ENCODE measurements at places on chromosomes 3 and 15. TPM values are rescaled to one million over a fixed set of nuclear protein-coding genes. Genes with fewer than 3 reads are reported as not detected.

The INSYN1 gene
- not detected for polyA plus RNA-seq

The UBAP1L gene
- polyA plus RNA-seq: 0.26 TPM

The SLC22A13 gene
- polyA plus RNA-seq: not detected

The C3orf33 gene
- polyA plus RNA-seq: 2.2 TPM

The SPESP1 gene
- 1.9 TPM for polyA plus RNA-seq

The DLL4 gene
- polyA plus RNA-seq: not detected

The AHSG gene
- not detected for polyA plus RNA-seq

The P2RY1 gene
- polyA plus RNA-seq: 1.1 TPM

The GOLGA8G gene
- not detected for polyA plus RNA-seq

The SERINC4 gene
- 3.4 TPM for polyA plus RNA-seq

The KBTBD8 gene
- 3.0 TPM for polyA plus RNA-seq

The HES1 gene
- polyA plus RNA-seq: not detected

Data from immature natural killer cell (primary cell).